ENCODE measurements at places on chromosomes 1 and 21.

DNA sequence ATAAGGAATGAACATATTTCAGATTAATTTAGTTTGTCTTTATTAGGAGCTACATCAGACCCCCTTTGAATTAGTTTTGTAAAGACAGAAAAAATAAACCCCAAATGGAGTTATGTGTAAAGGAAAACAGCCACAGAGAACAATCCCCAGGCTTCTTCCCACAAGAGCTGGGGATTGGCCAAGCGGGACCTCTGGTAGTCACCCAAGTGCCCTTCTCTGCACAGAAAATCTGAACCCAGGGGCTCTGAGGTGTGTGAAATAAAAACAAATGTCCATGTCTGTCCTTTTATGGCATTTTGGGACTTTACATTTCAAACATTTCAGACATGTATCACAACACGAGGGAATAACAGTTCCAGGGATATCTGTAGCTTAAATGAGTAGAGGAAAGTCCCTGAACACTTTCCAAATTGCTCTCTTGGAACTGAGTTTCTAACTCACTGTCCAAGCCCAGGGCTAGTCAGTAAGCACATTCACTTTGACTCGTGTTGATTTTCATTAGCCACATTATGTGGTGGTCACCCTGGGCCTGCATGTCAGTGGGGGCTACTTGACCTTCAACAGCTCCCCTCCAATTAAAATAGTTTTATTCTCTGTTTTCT, 22.5 kb downstream of the DPT start:
- DNase-seq: no peak

- DNase-seq: no peak
Measured at GRCh38 chr1:79388694-79389361, 382.3 kb upstream of the ADGRL4 start.

DNA sequence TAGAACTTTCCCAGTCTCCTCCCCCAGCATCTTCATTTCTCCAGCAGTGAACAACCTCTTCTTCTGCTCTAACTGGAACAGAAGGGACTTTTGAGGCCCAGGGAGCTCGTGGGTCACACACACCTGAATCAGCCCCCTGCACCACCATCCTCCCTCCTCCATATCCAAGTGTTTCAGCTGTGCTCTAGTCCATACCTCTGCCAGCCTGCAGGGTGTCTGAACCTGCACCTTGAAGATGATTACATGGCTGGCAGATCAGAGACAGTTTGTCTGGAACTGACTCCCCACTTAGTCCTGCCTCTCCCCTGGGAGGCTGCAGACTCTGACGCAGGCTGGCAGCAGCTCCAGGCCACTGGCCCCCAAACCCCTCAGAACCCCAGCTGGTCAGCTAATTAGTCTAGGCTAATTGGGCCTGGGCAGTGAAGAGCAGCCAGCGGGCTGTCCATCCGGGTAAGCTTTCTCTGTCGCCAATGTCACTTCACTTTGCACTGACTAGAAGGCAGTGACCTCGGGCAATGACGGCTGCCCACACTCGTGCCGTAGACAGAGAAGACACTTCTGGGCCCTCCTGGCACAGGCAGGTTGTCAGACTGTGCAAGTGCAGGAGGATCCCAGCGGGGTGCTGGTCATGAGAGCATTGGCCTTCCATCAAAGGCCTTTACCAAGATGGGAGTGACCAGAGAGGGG, 12.2 kb downstream of the CAMK1G start:
- DNase-seq: no peak

DNA sequence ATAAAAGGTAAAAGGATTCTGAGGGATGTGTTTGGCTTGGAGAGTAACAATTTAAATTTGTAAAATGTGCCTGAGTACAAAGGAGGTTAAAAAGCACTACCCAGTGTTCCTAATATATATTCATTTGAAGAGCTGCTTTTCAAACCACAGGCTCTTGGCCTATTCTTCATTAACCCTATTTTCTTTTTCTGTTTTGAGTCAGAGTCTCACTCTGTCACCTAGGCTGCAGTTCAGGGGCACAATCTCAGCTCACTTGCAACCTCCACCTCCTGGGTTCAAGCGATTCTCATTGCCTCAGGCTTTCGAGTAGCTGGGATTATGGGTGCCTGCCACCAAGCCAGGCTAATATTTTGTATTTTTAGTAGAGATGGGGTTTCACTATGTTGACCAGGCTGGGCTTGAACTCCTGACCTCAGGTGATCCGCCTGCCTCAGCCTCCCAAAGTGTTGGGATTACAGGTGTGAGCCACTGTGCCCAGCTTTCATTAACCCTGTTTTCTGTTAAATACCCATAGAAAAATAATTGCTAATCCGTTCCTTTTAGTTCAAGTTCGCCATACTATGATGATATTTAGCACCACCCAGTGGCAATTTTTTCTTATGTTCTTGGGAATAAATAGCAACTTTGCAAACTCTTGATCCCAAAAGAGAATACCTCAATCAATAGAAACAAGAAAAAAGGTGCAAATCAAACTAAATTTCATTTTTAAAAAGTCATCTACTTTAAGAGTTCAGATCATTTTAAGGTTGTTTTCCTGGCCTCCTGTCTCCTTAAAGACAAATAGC, 30.5 kb downstream of the ZBTB8OS start:
- no peak for DNase-seq

GRCh38 chr1:93816970-93817678, 61.9 kb downstream of the DNTTIP2 start:
- no peak for DNase-seq

GRCh38 chr1:54728027-54728426, 12.4 kb downstream of the TTC4 start:
- no peak for DNase-seq

DNA sequence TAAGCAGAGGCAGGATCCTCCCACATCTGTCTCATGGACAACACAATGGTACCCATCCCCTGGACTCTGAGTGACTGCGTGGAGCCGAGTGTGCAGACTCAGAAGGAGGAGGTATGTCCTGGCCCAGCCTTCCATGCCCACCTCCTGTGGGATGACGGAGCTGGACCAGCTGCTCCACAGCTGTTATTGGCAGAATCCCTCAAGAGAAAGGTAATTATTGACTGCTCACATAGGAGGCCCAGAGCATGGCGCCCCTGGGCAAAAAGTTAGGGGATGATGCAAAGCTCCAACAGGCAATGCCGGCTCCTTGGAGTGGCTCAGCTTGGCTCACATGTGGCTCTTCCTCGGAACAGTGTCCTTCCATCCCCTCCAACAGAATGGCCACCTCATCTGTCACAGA, 12.2 kb upstream of the ACTRT2 start:
- DNase-seq: no peak

- no peak for DNase-seq
Measured at GRCh38 chr1:212608959-212609700, 569 bp downstream of the ATF3 start.

DNA sequence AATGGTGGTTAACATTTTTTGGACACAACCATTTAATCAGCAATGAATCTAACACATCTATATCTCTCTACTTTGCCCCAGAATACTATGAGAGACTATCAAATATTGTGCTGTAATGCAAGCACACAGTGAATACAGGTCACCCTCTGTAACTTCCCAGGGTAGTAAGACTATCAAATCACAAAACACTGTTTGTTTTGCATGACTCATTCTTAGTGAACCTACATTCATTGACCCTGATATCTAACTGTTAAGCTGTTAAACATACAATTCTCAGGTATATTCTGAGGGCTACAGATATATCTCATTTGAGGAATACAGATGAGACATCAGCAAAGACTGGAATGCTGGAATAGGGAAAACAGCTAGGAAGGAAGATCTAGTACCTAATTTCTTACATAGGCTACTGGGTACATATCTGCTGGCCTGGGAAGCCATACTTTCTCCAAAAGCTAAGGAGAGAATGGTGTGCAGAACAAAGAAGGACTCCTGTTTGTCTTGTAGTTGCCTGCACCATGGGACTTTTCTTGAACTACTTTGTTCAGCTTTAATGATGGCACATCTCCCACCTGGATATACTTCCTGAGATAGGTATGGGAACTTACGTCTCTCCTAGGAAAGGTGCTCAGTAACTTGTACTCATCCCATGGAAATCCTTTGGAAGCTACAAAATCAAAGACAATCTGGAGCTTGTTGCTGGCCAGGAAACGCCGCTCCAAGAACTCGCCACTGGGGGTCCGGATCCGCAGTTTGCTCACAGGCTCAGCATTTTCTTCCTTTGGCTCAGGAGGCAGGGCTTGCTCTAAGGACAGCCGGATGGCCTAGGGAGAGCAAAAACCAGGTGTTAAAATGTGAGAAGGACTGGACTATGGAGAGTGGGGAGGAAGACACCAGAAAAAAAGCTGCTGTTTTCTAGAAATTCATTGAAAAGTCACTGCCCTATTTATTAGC, 51.9 kb upstream of the DMRTA2 start:
- DNase-seq: no peak

DNA sequence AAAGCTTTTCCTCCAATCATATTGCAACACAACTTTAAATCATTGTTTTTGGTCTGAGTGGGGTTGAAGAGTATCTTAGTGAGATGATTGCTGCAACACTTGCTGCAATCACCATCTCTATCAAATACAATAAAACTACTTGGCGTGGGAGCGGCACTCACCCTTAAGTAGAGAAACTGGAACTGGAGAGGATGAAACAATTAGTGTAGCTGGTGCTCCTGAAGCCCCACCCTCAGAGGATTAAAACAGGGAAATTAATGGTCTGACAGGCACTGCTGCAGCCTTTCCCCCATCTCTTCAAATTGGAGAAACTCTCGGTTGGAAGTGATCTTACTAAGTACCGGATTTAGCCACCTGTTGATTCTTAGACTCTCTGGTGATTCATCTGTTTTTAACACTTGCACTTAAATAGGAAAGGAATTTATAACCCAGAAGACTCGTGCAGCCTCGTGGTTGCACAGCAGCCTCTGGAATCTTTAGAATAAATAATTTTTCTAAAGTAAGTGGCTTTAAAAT, 80.5 kb upstream of the KIF26B start:
- DNase-seq: no peak

DNA sequence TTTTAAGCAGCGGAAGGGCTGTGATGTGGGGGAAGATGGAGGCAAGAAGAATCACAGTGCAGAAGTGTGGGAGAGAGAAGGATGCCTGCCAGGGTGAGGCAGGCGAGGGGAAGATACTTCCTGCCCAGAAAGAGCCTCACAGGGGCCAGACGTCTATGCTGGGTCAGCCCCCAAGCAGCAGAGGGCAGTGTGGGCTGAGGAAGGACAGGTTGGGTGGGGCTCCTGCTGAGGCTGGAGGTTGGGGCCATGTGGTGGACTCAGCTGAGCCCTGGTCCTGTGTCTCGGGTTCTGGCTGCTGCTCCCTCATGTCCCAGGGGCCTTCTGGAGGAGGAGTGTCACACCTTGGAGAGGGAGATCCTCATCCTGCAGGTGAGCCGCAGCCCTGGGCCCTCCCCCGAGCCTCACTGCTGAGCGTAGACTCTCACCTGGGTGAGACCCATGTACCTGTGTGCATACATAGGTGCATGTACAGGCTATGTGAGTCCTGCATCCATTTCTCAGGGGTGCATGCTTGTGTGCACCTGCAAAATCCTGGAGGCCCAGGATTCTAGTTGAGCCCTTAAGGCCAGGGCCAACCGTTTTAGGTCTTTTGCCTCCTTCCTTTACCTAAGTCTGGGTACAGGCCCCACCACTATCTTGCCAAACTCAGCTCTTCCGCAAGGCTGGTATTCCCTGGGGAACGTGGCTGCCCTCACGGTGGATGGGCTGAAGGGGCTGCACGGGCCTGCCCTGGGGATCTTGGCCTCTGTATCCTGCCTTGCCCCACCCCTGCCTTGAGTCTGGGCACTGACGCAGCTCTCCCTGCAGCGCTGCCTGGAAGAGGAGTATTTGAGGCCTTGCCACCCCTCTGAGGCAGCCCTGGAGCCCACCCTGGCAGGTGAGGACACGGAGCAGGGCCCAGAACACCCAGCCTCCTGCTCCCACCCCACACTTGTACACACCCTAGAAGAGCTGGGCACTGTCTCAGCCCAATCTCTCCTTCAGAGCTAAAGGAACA, 3.7 kb downstream of the CCDC24 start:
- DNase-seq: no peak

- no peak for DNase-seq
Measured at GRCh38 chr1:203131548-203132200, 4.1 kb downstream of the ADORA1 start.

DNA sequence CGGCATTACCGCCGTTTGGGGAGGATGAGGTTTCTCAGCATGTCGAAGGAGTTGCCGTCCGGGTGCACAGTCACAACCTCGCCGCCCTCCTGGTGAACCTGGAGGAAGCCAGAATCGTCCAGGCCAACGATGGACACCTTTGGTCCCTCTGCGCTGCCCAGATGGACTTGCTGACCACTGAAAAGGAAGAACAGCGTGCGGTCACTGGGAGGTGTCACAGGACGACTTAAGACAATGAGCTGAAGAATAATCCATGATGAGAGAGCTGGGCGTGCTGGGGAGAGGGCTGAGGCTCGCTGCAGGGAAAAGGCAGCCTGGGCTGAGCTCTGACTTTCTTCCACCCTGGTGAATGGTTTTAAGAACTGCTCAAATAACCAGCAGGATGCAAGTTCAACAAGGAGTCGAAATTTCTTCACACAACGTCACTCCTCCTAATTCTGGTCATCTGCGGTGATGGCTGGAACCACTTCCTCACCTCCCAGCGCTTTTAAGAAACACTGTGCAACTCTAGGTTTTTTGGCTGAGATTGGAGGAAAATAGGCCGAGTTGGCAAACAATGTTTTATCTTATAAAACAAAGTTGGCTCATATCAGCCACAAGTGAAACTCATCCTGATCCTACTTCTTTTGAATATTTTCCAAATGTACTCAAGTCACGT, 55.5 kb downstream of the SIM2 start:
- no peak for DNase-seq

GRCh38 chr1:204284929-204285328, 71.1 kb upstream of the GOLT1A start:
- DNase-seq: no peak

- no peak for DNase-seq
Measured at GRCh38 chr1:91549041-91549735, 48.5 kb downstream of the CDC7 start.

DNA sequence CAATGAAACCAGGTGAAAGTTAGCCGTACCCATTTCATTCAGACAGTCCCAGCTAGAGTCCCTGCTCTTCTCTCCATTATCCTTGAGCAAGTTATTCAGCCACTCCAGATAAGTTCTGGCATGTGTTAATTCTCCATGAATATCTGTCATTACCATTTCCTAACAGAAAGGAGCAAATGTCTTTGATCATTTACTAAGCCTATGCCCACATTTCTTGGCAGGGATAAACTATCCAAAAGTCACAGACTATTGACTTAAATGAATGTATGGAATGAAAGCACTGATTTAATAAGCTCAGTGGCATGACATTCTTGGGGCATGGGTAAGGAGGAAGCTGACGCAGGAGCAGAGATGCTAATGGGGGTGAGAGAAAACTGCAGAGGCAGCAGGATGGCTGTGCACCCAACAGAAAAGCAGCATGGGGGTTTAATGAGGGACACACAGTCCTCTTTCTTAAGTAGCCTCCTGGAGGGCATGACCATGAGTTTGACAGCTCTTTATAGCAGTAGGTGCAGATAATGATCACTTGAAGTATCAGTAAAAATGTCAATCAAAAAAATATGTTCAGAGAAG, 17.6 kb upstream of the DHCR24 start:
- DNase-seq: peak; percentile 49

- no peak for DNase-seq
Measured at GRCh38 chr1:215518594-215518993, 48.5 kb upstream of the KCTD3 start.

Measured in AG09319 (cell line).